ENCODE measurements at places on chromosomes 7 and 10.

GRCh38 chr10:117339578-117339977 is 35.7 kb downstream of the PDZD8 start:
- no peak for DNase-seq

GRCh38 chr10:29826221-29826620 is 191.4 kb upstream of the SVIL start:
- DNase-seq, result no peak

GRCh38 chr10:110016039-110016438 is 8.3 kb downstream of the ADD3 start:
- no peak for DNase-seq

GRCh38 chr7:134936893-134937510 is 49.3 kb upstream of the AGBL3 start:
- DNase-seq, result no peak

- no peak for DNase-seq
Measured at GRCh38 chr7:10104292-10104691, 869.4 kb upstream of the PHF14 start.

GRCh38 chr10:127090138-127090537 is 106.3 kb downstream of the INSYN2A start:
- DNase-seq, result no peak

DNA sequence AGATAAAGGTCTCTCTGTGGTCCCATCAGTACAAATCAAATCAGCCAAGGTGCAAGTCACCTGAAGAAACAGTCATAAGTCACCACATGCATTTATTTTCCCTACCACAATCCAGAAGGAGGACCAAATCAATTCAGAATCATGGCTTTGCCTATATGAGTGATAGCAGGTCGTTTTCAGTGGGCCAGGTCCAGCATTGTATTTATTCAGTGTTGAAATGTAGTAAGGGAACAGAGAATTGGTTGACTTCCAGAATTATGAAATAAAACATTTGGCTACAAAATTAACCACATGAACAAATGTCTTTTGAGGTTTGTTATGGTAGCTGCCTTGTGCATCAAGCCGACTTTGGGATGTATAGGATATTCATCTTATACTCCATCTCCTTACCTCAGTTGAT is 88.4 kb downstream of the POLR1F start:
- DNase-seq, result no peak

- no peak for DNase-seq
Measured at GRCh38 chr10:101567165-101568006, 20.7 kb downstream of the POLL start.

GRCh38 chr7:43054052-43054722 is 58.3 kb upstream of the HECW1 start:
- no peak for DNase-seq

DNA sequence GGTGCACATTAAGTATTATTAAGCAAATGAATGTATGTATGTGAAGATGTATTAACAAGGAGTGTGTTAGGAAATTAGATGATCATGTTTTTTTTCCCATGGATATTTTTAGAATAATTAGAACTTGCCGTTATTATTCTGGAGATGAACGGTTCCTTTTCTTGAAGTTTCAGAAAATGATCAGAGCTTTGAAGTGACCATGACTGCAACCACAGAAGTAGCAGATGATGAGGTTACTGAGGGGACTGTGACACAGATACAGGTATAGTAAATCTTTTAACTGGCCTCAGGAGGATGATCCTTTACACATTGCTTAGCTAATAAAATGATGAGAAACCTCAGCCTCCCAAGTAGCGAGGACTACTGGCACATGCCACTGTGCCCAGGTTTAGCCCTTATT is 18.6 kb downstream of the DMTF1 start:
- no peak for DNase-seq

DNA sequence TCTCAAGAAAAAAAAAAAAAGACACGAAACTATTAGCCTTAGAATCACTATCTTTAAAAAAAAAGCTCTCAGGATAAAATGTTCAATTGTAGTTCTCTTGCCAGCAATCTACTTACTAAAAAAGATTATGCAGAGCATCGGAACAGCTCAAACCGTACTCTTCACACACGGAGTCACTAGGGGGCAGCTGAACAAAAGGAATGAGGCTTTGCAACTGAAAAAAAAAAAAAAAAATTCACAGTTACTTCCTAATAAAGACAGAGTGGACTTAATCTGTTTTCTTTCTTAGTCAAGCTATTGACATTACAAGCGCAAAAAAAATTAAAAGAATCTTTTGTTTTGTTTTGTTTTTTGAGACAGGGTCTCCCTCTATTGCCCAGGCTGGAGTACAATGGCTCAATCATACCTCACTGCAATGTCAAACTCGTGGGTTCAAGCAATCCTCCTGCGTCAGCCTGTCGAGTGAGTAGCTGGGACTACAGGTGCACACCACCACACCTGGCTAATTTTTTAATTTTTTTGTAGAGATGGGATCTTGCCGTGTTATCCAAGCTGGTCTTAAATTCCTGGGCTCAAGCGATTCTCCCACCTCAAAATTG is 11.5 kb downstream of the PMS2 start:
- DNase-seq, result peak; percentile 17

- no peak for DNase-seq
Measured at GRCh38 chr10:51083356-51083853, 9.1 kb downstream of the PRKG1 start.

DNA sequence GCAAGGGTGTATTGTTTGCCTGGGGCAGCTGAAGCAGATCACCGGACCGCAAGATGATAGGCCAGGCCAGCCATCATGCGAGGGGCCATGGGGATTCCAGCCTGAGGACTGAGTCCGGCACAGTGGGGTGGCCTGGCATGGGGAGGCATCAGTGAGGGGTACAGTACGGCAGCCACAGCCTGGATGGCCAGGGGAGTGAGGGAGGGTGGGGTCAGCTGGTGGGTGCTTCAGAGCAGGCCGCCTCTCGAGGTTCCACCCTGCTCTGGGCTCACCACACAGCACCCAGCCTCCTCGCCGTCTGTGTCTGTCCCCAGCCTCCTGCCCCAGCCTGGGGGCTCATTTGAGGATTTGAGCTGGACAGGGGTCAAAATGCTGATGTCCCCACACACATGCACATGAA is 508.5 kb upstream of the FOXK1 start:
- no peak for DNase-seq

GRCh38 chr10:44520651-44521050 is 135.8 kb upstream of the CXCL12 start:
- DNase-seq, result no peak

DNA sequence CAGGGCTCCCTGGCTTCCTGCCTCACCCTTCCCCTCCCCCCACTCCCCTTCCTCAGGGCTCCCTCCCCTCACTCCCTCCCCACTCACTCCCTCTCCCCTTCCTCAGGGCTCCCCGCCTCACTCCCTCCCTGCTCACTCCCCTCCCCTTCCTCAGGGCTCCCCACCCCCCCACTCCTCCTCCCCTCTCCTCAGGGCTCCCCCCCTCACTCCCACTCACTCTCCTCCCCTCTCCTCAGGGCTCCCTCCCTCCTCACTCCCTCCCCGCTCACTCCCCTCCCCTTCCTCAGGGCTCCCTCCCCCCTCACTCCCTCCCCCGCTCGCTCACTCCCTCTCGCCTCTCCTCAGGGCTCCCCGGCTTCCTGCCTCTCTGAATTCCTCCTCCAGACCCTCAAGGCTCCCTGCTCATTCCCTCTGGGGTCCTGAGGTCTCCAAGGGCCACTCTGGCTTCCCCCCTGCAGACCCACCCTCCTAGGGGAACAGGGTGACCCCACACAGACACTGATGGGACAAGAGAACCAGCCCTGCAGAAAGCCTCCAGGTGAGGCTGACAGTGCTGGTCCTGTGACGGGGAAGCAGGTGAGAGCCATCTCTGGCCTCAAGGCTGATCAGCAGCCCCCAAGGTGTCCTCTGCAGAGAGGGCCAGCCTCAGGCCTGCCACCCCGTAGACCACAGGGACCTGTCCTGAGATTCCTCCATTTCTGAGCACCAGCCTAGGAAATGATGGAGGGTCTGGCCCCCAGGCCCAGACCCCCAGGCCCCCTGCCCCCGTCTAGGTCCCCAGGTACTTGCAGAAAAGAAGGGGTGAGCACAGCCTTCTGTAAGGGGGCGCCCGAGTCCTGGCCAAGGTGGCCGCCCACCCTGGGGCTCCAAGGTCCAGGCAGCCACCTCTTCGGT is 47.2 kb downstream of the PWWP2B start:
- DNase-seq, result no peak

- no peak for DNase-seq
Measured at GRCh38 chr7:73880755-73881328, 19.9 kb downstream of the TMEM270 start.

DNA sequence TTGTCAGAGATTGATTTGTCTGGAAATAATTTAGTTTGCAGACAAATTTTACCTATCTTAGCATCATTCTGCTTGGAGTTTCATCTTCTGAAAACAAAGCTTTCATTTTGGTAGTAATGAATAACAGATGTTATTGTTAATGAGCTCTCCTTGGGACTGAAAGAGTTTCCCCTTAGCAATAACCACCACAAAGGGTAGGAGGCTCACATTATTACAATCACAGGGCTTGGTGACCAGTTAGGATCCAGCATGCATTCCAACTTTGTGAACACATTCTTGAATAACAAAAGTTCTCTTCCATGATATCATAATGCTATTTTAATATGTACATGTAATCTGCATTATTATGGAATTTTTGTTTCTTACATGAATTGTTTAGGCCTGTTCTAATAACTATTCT is 148.8 kb upstream of the VWC2 start:
- no peak for DNase-seq

DNA sequence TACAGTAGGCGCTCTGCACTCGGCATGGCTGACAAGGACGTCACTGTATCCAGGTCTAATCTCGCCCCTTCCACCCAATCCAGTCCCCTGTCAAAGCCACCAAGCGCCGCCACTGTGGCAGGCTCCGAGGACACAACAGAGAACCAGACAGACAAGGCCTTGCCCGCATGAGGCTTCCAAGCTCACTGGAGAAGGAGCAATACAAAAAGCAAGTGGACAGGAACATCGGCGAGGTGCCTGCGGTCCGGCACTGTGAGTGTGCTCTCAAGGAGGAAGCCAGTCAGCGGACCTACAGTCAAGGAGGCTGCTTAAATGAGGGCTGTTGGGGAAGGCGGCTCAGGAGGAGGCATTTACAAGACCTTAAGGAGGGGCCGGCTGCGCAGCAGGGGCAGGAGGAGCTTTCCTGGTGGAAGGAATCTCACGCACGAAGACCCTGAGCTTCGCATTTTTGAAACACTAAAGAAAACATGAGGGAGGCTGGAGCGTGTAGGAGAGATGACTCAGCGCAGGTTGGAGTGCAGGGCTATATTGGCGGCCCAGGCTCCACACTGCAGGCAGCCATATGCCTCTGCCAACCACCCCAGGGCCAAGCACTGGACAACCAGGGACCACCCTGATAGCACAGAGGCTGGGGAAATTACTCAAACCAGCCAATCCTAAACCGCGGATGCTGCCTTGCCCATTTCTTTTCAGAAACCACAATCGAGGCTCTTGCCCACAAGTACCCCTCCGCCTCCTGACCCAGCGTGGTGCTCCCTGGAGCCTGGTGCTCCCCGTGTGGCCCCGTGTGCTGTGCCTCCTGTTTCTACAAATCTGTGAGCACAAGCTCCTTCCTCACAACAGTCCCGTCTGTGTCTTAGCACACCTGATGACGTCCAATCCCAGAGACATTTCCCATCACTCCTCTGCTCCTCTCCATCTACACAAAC is 28.9 kb downstream of the GNA12 start:
- DNase-seq, result no peak

DNA sequence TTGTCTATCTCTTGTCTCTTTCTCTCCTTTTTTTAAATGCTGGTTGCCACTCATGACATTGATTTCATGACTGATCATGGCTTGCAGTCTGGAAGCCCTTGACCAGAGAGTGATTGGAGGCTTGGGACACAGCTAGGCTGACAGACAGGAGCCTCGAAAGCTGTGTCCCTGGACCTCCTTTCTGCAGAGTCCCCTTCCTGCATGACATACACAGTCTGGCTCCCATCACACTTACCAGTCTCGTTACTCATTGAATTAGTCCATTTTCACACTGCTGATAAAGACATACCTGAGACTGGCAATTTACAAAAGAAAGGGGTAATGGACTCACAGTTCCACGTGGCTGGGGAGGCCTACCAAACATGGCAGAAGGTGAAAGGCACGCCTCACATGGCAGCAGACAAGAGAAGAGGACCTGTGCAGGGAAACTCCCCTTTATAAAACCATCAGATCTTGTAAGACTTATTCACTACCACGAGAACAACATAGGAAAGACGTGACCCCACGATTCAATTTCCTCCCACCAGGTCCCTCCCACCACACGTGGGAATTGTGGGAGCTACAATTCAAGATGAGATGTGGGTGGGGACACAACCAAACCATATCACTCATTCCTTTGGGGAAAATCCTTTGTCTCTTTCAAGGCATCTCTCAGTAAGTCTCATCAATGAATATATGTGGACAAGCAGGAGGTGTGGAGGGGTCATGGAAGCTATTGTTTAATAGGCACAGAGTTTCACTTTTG is 102.3 kb downstream of the TBXAS1 start:
- DNase-seq, result no peak

GRCh38 chr10:94220717-94221116 is 142.0 kb downstream of the NOC3L start:
- no peak for DNase-seq

DNA sequence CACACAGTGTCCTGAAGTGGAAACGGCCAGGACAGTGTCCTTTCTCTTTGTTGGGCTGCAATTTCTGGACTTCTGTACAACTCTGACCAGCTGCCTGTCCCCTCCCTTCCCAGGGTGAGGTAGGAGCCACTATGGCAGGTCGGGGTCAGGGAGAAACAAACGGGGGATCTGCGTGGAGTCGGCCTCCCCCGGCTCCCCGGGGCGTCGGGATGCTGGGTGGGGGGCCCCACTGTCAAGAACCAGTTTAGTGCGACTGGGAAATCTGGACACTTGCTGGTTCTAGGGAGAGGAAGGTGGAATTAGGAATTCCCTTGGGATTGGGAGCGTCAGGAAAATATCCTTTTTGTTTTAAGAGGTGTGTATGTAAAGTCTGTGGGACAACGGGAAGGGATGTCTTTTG is 567 bp downstream of the SYCE1 start:
- DNase-seq, result no peak

GRCh38 chr7:54831644-54832095 is 72.7 kb upstream of the SEC61G start:
- no peak for DNase-seq

DNA sequence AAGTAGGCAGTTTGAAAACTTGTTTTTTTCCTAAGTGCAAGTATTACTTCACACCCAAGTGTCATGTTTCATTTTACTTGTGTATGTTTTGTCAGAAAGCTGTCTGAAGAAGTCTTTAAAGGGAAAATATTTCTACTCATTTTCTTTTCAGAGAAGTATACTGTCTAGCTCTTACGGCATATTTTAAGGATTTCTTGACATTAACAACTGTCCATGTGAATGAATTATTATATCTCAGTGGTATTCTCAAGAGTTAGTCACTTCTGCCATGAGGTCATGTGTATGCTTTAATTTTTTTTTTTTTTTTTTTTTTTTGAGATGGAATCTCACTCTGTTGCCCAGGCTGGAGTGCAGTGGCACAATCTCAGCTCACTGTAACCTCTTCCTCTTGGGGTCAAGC is 229.5 kb downstream of the BICC1 start:
- no peak for DNase-seq

GRCh38 chr10:5943536-5943935 is 33.8 kb downstream of the IL15RA start:
- DNase-seq, result no peak

- DNase-seq, result no peak
Measured at GRCh38 chr10:60281792-60282353, 107.8 kb downstream of the ANK3 start.

GRCh38 chr7:87146740-87147386 is 5.4 kb upstream of the DMTF1 start:
- DNase-seq, result no peak

- no peak for DNase-seq
Measured at GRCh38 chr10:71534568-71535194, 138.0 kb downstream of the CDH23 start.

- no peak for DNase-seq
Measured at GRCh38 chr7:21844742-21845141, 101.0 kb downstream of the CDCA7L start.
